ENCODE measurements at places on chromosomes 11 and 22. TPM values are rescaled to one million over a fixed set of nuclear protein-coding genes. Genes with fewer than 3 reads are reported as not detected.

Gene CAPN5
- total RNA-seq = 22.6 TPM

Gene RAB3IL1
- total RNA-seq = 13.7 TPM

Gene CECR2
- total RNA-seq = 7.7 TPM

Gene RSF1
- total RNA-seq = 98.0 TPM

GRCh38 chr11:34682825-34683224 is 61.9 kb downstream of the EHF start:
- no peak for DNase-seq

DNA sequence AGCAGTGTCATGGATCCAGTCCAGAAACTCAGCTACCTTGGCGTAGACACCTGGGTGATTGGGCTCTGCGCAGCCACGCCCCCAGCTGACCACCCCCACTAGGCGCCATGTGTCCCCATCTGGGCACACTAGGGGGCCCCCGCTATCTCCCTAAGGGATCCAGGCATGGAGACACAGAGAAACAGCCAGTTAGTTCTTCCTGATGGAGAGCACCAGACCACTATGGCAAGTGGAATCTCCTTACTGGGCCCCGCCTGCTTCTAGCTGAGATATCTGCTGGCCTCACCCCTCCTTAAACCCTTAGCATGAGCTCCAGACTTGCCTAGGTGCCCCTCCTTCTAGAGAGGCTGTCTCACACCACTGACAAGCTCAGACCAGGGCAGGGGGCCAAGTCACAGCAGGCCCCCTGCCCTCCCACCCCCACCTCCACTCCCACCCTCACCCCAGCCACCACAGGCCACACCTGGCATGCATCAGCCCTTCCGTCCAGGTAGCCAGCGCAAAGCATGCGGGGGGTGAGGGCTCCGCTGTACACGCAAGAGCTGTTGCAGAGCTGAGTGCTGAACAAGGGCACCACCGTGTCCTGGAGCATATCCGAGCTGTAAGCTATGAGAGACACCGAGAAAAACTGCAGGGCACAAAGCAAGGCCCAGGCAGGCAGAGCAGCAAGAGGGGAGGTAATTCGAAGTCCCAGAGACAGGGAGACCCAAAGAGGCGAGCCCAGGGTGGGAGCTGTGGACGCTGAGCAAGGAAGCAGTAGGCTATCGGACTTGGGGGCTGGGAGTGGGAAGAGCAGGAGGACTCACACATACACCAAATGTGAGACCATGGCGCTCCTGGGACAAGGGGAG is 16.1 kb downstream of the TMPRSS5 start:
- DNase-seq = no peak

GRCh38 chr11:35162745-35163144 is 23.8 kb downstream of the CD44 start:
- no peak for DNase-seq

Gene SGSM1
- 36.4 TPM for total RNA-seq

Gene NCR3LG1
- total RNA-seq = 26.1 TPM

- DNase-seq = no peak
Measured at GRCh38 chr11:35177370-35177769, 38.4 kb downstream of the CD44 start.

DNA sequence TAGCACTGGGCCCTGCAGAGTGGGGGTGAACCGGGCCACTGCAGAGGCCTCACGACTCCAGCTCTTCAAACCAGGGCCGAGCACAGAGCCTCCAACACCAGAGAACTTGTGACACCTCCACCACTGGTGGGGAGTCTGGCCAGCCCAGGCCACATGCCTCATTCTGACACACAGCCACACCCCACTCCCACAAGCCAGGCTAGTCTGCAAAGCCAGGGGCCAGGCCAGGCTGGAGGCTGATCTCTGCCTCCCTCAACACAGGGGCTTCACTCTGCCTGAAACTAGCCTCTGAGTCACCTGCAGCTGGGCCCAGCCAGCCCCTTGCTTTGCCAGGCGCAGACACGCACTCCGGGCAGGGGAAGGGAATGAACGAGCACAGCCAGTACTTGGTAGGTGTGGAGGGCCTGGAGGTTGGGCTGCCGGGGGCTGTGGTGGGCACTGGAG is 102.9 kb downstream of the MED15 start:
- DNase-seq = no peak

GRCh38 chr11:129333873-129334272 is 41.8 kb upstream of the BARX2 start:
- no peak for DNase-seq

Gene CEP126
- 22.0 TPM for total RNA-seq

GRCh38 chr11:27618281-27618915 is 81.9 kb downstream of the BDNF start:
- no peak for DNase-seq

GRCh38 chr11:31824879-31825837 is 14.0 kb upstream of the PAX6 start:
- DNase-seq = no peak

- no peak for DNase-seq
Measured at GRCh38 chr22:42430528-42431125, 1.6 kb downstream of the NFAM1 start.

Gene CRYBB2
- not detected for total RNA-seq
